ENCODE measurements at places on chromosomes 6 and 20.

GRCh38 chr6:21228876-21229460, 364.6 kb upstream of the SOX4 start:
- DNase-seq = no peak

GRCh38 chr6:63839485-63839884, 203.9 kb downstream of the PHF3 start:
- DNase-seq = no peak

GRCh38 chr6:68776354-68776753, 141.3 kb downstream of the ADGRB3 start:
- no peak for DNase-seq

DNA sequence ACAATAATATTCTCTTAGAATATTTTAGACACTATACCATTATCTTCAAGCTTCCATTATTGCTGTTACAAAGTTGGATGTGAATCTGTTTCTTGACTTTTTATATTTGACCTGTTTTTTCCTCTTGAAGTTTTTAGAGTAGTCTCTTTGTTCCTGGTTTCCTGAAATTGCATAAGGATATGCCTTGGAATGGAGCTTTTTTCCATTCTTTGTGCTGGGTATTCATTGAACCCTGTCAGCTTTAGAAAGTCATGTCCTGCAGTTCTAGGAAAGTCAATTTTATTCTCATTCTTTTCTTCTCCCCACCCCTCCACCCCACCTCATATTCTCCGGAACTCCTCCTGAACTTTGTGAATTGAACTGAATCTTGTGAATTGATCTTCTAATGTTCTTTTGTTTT, 92.4 kb upstream of the FOXO3 start:
- DNase-seq = no peak

DNA sequence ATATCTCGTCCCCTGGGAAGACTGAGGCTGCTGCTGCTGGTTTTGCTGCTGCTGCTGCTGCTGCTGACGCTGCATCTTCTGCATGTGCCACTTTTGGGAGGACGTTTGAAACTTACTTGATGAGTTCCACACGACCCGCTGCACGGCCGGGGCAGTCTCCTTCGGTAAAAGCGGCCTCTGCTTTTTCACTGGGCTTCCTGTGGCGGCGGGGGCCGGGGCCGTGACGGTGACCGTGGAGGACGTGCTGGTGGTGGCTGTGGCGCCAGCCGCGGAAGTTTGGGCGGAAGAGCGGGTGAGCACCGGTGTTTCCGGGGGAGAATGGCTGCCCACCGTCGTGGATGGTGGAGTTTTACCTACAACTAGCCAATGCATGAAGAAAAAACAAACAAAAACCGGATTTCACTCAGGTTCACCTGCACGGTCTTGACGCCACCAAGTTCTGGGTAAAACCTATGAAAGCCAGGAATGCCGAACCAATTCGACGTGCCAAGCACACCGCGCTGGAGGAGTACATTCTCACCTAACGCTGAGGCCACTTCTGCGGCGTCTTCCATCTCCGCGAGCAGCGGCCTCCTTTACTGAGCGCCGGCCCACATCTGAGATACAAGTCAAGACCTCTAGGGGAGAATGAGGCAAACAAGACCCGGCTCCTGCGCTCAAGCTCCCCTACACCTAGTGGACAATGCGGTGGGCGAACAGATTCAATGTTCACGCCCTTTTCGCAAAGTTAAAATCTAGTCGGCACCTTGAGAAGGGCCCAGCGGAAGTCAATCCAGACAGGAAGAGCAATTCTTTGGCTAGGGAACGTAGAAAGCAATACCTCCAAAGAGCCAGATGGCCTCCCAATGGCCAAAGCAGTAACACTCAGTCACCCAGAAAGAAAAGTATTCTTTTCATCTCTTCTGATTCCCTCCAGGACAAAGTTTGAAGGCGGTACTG, 117.5 kb downstream of the ZMYND8 start:
- DNase-seq = no peak

DNA sequence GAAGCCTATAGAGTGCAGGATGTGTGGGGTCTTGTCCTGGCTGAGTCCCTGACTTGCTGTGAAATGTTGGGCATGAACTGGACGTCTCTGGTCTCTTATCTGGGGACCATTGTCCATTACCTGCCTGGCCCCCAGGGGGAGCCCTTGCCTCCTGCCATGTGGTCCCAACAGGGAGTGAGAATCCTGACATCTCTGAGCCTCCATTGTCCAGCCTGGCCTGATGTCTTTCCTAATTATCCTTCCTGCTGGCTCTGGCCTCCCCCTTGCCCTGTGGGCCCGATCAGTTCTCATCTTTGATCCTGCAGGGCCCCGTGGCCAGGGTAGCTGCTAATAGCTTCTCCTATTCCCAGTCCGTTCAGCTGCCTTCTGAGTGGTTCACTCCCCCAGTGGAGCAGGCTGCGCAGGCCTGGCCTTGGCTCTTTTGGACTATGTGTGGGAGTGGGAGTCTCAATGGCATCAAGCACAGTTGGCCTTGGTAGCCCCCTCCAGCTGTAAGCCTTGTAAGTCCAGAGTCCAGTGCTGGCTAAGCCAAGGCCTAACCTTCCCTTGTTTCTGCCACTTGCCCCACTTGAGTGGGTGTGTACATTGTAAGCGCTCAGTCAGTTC, 77.9 kb upstream of the RALY start:
- DNase-seq = no peak

DNA sequence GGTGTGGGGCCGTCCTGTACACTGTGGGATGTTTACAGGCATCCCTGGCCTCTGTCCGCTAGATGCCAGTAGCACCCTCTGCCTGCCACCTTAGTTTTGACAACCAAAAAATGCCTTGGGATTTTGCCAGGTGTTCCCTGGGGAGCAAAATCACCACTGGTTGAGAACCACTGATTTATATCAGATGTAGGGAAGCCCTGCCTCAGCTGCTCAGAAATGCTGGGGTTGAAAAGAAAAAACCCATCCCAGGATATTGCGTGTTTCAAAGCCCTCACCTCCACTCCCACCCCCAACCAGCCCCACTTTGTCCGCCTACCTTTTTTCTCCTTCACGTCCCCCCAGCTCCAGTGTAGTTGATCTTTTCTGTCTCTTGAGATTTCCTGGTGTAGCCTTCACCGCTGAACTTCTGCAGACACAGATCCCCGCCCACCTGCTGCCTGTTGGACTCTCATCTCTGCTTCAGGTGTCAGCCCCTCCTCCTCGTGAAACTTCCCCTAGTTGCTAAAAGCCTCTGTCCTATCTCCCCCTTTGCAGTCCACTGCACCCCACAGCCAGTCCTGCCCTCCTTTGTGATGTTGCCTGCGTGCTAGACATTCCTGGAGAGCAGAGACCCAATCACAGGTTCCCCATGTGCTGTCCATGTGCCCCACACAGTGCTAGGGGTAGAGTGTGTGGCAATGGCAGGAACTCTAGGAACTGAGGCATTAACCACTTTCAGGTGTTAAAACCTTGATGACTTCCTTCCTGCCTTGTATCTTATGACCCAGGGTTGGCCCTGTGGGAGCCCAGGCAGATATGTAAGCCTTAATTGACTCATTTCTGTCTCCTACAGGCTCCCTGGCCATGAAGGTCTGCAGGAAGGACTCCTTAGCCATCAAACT, 98.9 kb downstream of the TBC1D7 start:
- no peak for DNase-seq

- DNase-seq = no peak
Observed at GRCh38 chr6:11760015-11760473, 18.6 kb downstream of the ADTRP start.

- no peak for DNase-seq
Observed at GRCh38 chr20:33162753-33163152, 5.2 kb upstream of the BPIFA2 start.

GRCh38 chr6:90025523-90026061, 131.3 kb downstream of the GJA10 start:
- DNase-seq = no peak

DNA sequence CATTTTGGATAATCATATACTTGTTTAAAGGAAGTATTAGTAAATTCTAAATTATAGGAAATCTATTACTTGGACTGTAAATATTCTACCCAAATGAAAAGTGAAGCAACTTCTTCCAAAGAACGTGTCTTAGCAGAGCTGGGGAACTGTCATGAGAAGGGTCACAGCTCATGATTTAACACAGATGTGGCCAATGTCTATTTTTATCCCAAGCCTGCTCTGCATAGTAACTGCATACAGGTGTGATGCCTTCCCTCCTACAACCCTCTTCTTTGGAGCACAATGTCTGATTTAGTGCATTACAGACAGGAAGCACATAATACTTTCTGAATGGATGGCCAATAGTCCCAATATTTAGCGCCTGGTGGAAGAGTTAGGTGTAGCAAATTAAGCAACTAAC, 138.7 kb upstream of the THEMIS start:
- no peak for DNase-seq
